ENCODE measurements at places on chromosomes 16 and 17.

- DNase-seq, result peak; percentile 8
Measured at GRCh38 chr17:63434951-63435571, 11.0 kb downstream of the CYB561 start.

DNA sequence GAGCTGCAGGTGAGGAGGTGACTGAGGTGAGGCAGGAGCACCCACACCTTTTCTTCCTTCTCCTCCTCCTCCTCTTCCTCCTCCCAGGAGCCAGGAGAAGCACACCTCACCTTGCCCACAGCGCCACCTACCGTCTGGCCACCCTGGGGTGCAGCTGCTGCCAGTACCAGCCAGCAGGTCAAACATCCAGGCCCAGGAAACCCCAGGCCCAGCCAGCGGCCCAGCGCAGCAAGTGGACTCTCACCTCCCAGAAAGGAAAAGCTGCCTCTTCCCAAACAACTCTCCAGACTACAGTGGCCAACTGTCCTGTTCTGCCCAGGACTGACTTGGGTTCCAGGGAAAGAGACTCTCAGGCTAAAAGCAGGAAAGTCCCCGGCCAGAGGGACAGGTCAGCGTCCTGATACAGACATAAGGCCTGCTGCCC, 22.7 kb downstream of the PEMT start:
- DNase-seq, result no peak

DNA sequence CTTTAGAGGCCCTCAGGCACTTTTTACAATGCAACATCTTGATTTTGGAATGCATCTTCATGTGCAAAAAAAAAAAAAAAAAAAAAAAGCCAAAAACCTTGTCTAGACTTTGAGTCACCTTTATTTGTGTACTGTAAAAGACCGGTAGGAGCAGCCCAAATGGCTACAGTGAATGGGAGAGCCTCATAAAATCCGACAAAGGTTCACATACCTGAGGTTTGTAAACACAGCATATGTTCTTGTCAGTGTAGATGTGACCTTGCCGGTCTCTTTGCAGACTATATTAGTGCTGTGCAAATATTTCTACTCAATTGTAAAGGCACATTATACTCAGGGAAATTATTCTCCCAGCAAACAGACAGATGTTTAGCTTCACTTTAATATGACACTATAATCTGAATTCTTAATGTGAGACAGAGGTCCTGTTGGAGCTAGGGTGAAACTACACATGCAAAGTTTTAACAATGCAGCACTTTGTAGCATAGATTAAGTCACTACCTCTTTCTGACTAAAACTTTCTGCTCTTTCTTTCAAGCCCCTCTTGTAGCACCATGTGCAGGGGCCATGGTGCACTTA, 211.3 kb downstream of the CA10 start:
- DNase-seq, result no peak

DNA sequence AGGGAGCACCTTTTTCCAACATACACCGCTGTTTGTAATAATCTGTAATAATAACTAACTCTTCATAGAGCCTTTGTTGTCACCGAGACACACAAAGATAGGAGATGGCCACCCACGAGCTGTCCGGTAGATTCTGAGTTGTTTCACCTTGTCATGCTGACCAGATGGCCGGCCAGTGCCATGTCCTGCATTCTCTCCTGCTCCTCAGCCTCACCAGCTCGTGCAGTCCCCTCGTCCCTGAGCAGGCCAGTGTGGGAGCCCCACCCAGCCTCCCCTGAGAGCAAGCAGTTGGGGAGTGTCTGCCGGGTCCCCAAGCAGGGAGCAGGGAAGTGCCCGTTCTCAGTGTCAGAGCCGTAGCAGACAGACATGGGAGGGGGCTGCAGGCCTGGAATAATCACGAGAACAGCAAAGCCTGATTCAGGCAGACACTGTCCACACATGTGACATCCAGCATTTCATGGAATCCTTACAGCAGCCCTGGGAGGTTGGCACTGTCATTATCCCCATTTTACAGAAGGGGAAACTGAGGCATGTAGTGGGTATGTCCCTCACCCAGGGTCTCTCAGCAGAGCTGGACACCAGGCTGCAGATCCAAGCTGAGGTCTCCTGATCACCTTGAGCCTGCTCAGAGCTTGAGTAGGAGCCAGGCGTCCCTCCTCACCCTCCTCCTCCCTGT, 178.5 kb upstream of the CIBAR2 start:
- DNase-seq, result no peak

GRCh38 chr17:62870030-62870541, 62.0 kb upstream of the MARCHF10 start:
- DNase-seq, result peak; percentile 7

GRCh38 chr16:18834864-18835263, 33.5 kb upstream of the ARL6IP1 start:
- no peak for DNase-seq

GRCh38 chr17:4719684-4720221, 9.3 kb downstream of the ARRB2 start:
- DNase-seq, result no peak

DNA sequence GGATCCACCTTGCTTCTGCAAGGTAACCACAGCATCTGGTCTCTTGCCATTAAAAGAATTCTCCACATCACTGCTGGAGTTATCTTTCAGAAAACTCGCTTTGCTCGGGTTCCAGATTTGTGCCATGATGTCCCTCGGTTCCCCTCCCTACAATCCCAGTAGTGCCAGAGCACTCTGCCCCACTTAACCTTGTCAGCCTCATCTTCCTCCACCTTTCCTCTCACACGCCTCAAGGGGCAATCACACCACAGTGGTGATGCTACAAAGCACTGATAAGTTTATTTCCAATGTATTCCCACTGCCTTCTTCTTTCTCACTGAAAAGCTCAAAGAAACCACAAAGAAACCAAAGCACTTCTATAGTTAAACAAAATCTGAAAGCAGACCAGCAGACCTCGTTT, 11.4 kb upstream of the CDRT4 start:
- DNase-seq, result no peak

DNA sequence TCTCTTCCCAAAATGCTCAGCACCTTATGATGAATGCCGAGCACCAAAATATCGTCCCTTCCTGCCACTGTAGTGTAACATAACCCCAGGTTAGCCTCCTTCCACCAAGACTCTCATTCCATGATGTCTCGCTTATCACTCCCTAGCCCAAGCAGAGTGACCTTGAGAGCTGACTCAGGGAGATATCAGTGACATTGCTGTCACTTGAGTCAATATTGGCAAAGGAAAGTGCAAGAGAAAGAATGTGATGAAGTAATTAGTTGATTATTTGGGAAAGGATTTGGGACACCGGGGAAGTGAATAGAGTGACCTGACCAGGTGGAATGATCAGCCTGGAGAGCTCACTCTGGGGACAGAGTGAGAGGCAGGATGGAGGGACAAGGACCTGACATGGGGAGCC, 2.6 kb upstream of the ANKFN1 start:
- DNase-seq, result no peak

All from DMS79 (cell line).